ENCODE measurements at places on chromosomes 7 and 10.

- DNase-seq = no peak
Measured at GRCh38 chr7:142442396-142442795, 184.5 kb upstream of the PRSS58 start.

DNA sequence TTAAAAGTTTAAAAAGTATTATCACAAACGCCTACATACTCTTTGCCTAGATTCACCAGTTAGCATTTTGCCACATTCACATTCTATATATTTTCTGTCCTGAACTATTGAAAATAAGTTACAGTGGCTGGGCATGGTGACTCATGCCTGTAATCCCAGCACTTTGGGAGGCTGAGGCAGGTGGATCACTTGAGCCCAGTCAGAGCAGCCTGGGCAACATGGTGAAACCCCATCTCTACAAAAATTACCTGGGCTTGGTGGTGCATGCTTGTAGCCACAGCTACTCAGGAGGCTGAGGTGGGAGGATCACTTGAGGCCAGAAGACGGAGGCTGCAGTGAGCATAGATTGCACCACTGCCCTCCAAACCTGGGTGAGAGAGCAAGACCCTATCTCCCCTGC is 5.3 kb downstream of the ARPC1A start:
- no peak for DNase-seq

GRCh38 chr10:7206412-7207100 is 204.3 kb downstream of the SFMBT2 start:
- DNase-seq = no peak

DNA sequence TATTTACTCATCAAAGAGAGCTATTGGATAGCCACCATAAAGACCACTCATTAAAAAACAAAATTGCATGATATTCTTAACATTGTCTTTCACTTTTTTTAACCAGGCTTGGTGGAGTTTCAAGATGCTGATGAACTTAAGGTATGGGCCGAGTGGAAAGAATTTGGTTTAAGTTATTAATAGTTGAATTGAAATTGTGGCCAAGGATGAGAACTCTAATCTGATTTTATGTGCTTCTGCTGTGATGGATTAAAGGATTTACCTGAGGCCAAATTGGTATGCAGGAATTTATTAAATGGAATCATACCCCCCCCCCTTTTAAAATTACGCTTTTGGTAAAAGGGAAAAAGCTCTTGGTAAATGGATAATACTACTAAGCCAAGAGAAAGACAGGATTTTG is 33.8 kb upstream of the TOMM7 start:
- no peak for DNase-seq

- DNase-seq = no peak
Measured at GRCh38 chr7:129013048-129013724, 41.7 kb downstream of the TNPO3 start.

DNA sequence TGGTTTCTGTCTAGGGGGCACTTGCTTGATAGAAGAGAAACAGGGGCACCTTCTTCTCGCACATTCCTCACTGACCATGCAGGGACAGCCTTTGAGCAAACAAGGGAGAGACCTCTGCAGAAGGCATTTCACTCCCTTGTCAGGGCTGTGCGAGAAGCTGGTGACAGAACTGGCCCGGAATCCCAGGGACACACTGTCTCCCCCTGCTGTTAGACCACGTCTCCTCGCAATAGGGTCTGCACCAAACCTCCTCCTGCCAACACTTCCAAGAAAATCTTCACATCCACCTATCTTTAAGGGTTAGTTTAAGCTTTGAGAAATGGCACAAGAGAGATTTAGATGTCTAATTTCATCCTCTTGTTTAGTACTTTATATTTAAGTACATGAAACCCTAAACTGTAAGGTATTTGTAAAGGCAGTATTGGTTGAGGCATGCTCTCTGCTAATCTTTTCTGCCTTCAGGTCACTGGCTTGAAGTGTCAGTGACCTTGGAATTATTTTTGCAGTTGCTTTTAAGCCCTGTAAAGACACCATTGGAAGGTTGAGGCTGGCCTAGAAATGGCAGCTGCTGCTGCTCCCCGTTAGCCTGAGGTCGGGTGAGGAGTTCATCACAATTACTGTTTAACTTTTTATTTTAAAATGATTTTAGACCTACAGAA is 37.0 kb downstream of the RBM20 start:
- DNase-seq = no peak

- DNase-seq = no peak
Measured at GRCh38 chr7:76231583-76231982, 29.9 kb downstream of the SRRM3 start.

- DNase-seq = no peak
Measured at GRCh38 chr10:43354879-43355380, 16.5 kb upstream of the FXYD4 start.

- no peak for DNase-seq
Measured at GRCh38 chr7:56479748-56480147, 363.5 kb upstream of the NUPR2 start.

DNA sequence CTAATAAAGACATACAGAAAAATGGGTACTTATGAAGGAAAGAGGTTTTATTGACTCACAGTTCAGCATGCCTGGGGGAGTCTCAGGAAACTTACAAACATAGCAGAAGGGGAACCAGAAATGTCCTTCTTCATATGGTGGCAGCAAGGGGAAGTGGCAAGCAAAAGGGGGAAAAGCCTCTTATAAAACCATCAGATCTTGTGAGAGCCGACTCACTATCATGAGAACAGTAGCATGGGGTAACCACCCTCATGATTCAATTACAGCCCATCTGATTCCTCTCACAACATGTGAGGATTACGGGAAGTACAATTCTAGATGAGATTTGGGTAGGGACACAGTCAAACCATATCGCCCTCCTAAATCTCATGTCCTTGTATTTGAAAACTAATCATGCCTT is 1305.4 kb upstream of the SORCS1 start:
- no peak for DNase-seq

DNA sequence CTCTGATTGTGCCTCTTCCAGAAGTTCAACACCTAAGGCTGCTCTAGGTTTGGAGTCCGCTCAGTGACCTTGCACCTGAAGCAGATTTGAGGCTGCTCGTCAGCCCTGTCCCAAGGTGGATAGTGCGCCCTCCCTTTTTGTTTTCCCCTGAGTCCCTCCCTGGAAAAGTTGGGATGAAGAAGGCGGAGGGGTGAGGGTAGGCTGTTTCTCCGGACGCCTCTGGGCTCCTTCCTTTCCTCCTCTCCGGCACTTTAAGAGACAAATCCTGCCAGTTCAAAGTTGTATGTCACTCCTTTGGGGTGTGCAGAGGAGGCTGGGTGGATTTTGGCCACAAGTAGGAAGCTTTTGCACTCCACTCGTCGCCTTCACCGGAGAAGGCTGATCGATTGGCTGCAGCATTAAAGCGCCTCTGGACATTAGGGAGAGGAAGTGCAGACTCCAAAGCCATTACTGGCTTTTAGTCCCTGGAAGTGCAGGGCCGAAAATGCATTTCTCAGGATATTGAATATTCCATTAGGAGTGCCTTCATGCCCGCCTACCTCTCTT is 81.9 kb upstream of the PRKG1 start:
- DNase-seq = no peak

DNA sequence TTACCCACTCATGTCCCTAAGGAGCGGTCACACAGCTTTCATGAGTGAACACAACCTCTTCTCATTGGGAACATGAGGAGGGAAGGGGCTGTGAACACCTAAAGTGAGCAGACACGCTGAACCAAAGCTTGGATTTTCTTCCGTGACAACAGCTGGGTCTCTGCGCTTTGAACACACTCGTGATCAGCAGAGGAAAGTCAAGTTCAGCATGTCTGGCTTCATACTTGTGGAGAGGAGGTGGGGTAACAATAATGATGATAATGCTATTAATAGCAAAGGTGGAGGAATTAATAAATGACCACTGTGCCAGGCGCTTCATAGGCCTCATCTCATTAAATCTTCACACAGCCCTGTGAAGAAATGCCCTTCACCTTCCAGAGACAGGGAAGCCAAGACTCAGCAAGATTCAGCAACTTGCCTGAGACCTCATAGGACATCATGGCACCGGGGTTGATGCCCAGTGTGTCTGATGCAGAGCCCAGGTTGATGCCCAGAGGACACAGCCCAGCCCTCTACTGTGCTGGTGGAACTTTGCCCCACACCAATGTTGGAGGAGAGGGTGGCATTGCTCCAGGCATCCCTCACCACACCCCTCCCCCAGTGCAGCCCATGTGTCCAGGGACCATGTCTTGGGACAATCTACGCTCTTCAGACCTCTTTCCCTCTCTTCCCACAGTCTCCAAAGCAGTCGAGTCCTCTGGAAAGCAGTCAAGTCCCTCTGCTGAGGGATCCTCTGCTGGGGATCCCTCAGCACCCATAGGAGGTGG is 40.6 kb downstream of the GSDME start:
- DNase-seq = no peak

- no peak for DNase-seq
Measured at GRCh38 chr7:132872034-132872433, 209.9 kb downstream of the CHCHD3 start.

GRCh38 chr10:15990535-15991129 is 130.3 kb upstream of the MINDY3 start:
- DNase-seq = no peak

DNA sequence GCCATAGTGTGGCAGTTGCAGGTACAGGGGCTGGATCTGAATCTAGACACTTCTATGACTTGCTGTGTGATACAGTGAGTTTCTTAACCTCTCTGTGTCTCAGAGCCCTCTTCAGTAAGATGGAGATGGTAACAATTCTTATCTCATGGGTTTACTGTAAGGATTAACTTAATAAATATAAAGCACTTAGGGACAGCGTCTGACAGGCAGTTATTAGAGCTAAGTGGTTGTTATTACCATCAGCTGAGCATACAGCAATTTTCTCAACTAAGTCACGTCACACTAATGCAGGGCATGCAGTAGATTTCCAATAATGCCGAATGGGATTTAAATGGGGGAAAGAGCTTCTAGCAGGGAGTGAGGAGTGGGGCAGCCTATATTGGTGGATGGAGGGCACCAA is 162.6 kb downstream of the SH2D4B start:
- DNase-seq = no peak

DNA sequence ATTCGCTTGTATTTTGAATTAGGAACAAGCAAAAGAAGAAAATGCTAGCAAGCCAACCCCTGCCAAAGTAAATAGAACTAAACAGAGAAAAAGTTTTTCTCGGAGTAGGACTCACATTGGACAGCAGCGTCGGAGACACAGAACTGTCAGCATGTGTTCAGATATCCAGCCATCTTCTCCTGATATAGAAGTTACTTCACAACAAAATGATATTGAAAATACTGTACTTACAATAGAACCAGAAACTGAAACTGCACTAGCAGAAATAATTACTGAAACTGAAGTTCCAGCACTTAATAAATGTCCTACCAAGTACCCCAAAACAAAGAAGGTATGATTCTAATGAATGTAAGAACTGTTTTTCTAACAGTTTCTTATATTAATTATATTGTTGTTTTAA is 87.9 kb downstream of the KMT2E start:
- DNase-seq = no peak

- no peak for DNase-seq
Measured at GRCh38 chr7:104650991-104651640, 322.7 kb downstream of the LHFPL3 start.

GRCh38 chr7:148382596-148382995 is 208.0 kb upstream of the C7orf33 start:
- no peak for DNase-seq

DNA sequence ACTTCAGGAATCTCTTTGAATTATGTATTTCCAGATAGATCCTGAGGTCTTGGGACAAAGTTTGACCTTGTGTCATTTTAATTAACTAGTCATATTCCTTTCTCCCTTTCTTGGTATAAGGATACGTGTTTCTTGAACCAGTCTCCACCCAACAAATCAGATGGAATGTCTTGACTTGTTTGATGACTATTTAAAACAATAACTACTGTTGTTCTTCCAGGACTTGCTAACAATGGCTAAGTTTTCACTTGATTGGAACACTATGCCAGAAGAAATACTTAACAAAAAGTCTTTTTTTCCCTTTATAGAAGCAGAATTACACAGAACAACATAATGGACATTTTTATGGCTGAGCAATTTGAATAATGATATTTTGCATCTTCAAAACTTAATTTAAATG is 43.0 kb upstream of the WIPF3 start:
- DNase-seq = no peak

DNA sequence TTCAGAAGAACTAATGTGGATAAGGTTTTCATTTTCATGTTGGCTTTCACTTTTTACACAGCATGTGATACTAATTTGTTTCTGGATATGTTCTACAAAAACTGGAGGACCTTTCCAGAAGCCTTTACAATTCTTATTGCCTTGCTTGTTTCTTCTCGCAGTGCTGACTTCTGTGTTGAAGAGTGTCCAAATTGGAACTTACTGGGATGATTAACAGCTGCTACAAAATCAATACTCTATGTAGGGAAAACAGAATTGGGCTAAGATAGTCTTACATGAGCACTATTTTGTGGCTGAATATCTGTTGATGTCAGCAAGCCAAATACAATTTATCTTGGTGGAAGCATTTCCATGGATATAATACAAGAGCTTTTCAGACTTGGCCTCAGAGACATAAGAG is 351.2 kb downstream of the DGKB start:
- no peak for DNase-seq

GRCh38 chr10:131690805-131691239 is 210.0 kb upstream of the PPP2R2D start:
- DNase-seq = no peak

DNA sequence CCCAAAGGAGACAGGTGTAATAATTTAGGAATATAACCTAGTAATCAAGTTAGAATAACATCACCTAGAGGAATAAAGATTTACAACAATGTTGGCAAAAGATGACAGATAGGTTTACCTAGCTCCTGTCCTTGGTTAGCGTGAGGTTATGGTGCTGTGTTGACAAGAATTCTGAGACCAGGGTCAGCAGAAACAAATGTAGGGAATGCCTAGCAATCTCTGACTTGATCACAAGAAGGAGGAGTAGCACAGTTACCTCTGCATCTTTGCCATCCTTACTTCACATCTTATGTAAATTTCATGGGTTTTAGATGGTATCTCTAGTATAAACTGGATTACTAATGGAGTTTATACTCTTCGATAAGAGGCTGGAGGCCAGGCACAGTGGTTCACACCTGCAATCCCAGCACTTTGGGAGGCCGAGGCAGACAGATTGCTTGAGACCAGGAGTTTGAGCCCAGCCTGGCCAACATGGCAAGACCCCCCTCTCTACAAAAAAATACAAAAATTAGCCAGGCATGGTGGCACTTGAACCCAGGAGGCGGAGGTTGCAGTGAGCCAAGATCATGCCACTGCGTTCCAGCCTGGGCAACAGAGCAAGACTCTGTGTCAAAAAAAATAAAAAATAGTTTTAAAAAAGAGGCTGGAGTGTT is 37.1 kb downstream of the REEP3 start:
- no peak for DNase-seq

DNA sequence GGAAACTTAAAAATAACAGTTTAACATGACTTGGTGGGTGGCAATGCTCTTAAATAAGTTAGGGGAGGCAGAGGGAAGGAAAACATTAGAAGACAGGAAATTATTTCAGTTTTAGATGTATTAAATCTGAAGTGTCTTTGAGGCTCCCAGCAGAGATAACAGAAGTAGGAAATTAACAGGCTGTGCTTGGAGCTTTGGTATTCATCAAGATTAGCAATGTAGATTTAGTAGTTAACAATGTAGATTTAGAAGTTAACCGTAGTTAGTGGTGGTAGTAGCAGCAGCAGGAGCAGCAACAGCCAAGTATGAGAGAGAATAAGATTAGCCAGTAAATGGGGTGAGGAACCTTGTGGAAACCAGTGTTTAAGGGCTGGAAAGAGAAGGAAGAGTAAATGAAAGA is 48.7 kb upstream of the UBN2 start:
- no peak for DNase-seq
